ENCODE measurements at places on chromosomes 4 and X. TPM values are rescaled to one million over a fixed set of nuclear protein-coding genes. Genes with fewer than 3 reads are reported as not detected.

The LONRF3 gene
- 1.5 TPM for total RNA-seq

DNA sequence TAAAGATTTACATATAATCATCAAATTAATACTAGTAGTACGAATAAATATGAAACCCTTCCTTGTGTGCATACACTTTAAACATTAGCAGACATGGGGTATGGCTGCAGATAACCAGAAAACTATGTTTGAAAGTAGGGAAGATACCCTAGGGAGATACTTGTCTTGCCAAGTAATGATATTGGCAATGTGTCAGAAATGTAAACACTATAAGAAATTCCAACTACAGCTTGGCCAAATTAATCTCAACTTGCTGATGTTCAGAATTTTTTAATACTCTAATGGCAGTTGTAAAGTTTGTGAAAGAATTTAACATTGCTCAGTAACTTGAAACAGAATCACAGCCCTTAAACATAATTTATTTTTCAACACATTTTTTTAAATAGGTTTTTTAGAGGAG is 27.4 kb upstream of the HPGD start:
- DNase-seq, result no peak

DNA sequence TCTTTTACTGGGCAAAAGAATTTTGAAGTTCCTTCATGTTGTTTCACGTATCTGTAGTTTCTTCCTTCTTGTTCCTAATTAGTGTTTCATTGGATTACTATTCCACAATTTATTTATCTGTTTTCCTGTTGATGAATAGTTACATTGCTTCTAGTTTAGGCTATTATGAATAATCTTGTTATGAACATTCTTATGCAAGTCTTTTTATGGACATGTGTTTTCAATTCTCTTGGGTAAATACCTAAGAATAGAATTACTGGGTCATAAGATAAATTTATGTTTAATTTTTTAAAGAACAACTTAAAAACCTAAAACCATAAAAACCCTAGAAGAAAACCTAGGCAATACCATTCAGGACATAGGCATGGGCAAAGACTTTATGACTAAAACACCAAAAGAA is 70.9 kb upstream of the RXFP1 start:
- DNase-seq, result no peak

The FGD1 gene
- 8.0 TPM for total RNA-seq

The CT55 gene
- not detected for total RNA-seq

DNA sequence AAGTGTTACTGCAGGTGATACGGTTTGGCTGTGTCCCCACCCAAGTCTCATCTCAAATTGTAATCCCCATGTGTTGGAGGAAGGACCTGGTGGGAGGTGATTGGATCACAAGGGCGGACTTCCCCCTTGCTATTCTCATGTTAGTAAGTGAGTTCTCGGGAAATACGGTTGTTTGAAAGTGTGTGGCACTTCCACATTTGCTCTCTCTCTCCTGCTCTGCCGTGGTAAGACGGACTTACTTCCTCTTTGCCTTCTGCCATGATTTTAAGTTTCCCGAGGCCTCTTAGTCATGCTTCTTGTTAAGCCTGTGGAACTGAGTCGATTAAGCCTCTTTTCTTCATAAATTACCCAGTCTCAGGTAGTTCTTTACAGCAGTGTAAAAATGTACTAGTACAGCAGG is 65.2 kb upstream of the SLC7A11 start:
- DNase-seq, result no peak

The UGT2B17 gene
- total RNA-seq, result not detected

GRCh38 chr4:99219479-99219878 is 433 bp upstream of the ADH6 start:
- DNase-seq, result no peak

GRCh38 chrX:41863343-41864203 is 59.8 kb downstream of the CASK start:
- no peak for DNase-seq

DNA sequence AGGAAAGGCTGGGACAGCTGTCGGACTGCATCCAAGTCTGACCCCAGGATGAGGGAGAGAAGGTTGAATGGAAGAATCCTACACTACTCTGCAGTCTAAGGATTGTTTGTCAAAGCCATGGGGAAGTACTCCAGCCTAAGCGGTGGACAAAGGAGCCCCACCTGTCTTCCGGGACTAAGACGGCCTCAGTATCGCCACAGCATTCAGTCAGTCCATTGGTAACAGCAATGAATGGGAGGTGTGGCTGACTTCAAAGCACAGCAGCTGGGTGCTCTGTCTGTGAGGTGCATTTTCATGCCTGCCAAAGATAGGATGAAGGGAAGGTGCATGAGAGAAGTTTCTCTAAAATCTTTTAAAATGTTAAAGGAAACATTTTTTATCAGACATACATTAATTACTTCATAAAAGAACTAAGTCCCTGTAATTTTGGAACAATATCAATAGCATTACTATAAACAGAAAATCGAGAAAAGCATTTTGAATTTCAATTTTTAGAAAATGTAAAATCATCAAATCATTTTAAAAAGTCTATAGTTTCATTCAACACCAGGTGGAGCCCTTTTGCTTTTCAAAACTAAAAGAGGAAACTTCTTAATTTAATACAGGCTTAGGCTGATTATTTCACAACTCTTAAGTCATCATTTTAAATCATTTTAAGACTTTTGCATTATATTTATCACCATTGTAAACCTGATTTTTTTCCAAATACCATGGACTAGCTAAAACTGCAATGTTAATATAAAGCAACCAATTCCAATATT is 27.6 kb upstream of the INTU start:
- DNase-seq, result no peak

DNA sequence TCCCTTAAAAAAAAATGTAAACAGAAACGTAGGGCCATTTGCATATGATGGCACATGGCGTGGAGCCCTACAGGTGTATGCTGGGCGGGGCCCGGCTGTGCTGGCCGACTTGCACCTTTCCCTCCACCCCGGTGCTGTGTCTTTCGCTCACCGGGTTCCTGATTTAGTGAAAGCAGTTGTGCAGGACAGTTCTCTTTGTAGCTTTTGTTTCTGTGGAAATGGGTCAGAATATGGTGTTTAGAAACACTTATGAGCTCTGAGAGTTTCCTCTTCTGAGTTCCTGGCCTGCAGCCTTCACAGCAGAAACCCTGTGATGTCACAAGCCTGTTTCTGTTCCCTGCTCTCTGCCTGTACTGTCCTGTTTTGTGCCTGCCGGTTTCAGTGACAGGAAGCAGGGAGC is 22.5 kb upstream of the MSANTD1 start:
- DNase-seq, result peak; percentile 62

- DNase-seq, result no peak
Observed at GRCh38 chr4:95715830-95716229, 124.1 kb upstream of the PDHA2 start.

The PTPN13 gene
- total RNA-seq, result 3.4 TPM

DNA sequence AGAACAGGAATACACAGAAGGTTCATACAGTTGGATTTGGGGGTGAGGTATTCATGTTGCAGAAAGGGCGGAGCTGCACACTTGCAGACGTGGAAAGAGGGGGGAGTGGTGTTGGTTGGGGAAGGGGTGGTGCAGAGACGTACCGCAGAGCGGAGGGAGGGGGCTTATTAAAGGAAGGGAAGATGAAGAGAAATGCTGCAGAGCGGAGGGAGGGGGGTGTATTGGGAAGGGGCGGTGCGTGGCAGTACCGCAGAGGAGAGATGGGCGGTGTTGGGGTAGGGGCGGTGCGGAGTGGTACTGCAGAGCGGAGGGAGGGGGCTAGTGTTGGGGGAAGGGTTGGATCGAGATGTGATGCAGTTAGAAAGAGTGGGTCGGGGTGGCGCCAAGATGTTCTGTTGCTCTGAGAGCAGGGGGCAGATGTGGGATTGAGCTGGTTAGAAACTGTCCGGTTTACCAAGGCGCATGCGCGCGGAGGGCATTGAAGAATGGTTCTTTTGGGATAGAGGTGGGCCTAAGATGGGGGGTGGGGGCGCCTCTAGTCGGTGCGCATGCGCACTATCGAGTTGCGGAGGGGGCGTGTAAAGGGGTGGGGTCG is 900 bp downstream of the TRO start:
- no peak for DNase-seq

- DNase-seq, result no peak
Observed at GRCh38 chr4:15717657-15718416, 15.0 kb downstream of the BST1 start.

The HSPA4L gene
- total RNA-seq, result 12.4 TPM

GRCh38 chr4:3681191-3681590 is 85.0 kb upstream of the ADRA2C start:
- DNase-seq, result no peak

DNA sequence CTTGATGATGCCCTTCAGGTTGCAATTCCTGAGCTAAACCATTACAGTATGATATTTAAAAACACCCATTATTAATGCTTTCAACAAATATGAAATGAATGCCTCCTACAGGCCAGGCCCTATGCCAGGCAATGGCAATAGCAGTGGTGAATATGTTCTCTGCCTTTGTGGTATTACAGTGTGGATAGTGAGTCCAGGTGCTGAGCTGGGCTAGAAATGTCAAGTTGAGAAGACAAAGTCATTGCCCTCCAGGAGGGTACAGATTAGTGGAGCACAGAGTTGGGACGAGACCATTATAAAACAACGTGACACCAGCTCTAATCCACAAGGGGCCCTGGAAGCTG is 81.9 kb downstream of the RBM47 start:
- no peak for DNase-seq

GRCh38 chr4:2651998-2652397 is 104.1 kb downstream of the TNIP2 start:
- DNase-seq, result no peak

DNA sequence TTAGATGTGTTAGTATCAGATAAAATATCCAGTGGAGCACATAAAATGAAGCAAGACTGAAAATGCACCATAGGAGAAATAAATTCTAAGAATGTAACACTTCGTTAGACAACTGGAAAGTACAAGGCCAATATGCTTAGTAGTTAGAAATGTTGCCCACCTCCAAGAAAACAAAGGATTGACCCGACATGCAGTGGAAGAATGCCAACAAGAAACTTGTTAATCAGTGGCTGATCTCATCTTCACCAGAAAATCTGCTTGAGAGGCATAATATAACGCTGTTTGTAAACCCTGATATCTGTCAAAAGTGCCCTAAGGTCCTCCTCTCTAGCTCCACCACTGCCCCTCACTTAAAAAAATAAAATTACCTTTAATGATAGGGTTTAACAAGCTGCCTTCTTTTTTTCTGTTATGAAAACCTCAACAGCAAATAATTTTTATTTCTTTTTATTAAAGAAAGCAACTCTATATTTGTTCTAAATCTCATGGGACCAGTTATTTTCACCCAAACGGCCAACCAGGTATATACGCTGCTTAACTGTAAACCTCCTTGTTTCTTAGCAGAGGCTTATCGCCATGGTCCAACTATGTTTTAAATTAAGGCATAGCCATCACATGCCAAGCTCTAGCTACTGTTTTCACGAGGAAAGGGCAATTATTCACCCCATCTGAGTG is 1.8 kb downstream of the RASGEF1B start:
- DNase-seq, result no peak

The TCEAL7 gene
- 6.4 TPM for total RNA-seq

DNA sequence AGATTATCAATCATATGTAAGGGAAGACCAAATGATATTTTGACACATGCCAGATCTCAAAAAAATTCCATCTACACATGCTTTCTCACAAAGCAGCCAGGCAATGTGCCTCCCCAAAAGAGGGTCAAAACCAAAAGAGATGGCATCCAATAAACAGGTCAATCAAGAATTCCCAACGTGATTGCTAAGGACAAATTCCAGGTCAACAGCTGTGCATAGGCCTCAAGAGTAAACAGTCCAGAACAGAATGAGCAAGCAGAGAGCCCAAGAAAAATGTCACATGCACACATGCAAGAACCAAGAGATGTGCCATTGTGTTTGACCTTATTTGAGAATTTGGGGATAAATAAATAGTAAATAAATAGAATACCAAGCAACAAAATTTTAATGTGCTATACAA is 136.7 kb downstream of the APBB2 start:
- DNase-seq, result no peak

- no peak for DNase-seq
Observed at GRCh38 chrX:32874839-32875238, 336.5 kb downstream of the DMD start.

The EDA gene
- total RNA-seq, result 5.9 TPM

DNA sequence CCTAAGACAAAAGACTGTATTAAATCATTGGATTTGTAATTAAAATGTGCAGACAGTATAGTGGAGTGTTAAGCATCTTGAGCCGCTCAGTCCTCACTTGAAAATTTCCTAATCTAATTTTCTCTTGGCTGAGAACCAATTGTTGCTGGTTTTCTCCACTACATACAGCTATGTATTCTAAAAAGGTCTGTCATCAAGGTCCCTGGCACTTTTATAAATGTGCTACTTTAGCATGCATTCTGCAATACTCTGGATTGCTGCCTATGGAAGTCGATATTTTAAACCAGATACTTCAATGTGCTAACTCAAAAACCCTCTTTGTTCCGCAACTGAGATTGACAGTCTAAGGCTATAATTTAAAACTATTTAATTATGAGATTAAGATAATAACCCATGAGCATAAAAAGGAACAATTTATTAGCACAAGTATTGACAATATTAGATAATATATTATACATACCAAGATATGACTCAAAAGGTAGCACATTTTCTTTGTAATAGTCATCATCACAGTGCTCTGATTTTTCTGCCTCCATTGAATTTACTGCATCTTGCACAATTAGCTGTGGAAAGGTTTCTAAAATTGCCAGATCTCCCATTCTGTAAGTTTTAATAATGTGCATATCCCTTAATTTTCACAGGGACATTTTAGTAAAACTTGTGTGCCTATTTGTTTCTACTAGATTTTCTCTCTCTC is 815.1 kb downstream of the ADGRL3 start:
- no peak for DNase-seq

GRCh38 chrX:105120463-105120862 is 100.0 kb downstream of the TEX13A start:
- no peak for DNase-seq

DNA sequence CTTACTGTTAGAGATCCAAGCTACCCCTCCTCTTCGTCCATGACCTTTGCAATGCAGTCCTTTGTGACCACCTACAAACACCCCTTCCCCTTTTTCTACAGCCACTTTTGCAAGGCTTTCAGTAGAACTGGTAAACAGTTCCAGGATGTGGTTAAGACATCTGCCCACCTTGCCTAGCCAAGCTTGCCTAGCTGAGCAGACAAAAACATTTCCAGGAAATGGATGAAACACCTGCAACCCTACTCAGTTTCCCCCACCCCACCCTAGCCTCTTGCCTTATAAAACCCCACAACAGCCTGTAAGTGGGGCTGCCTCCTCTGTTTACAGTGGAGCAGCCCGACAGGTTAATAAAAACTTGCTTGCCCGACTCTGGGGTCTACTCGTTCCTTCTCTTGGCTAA is 133.8 kb downstream of the ZC4H2 start:
- no peak for DNase-seq

The DDIT4L gene
- 1.4 TPM for total RNA-seq

GRCh38 chr4:61533140-61533539 is 333.0 kb downstream of the ADGRL3 start:
- DNase-seq, result no peak

The CENPVL3 gene
- total RNA-seq, result not detected

DNA sequence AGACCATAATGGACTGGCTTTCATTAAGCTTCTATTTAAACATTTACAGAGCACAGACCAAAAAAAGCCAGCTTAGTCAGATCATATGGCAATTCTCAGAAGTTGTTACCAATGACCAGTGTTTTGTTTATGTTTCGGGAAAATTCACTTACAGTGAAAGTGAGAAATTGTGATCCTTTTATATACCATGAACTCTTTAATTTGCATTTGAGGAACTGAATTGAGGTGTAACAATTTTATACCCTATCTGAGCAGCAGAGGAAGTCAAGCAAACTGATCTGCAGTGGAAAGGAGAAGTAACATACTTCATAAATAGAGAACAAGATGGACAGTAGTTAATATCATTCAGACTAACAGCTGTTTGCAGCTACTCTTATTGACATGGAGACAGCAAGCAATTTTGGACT is 97.1 kb downstream of the TMA16 start:
- DNase-seq, result no peak

Data from cardiac septum (tissue), 1 donor.